ENCODE measurements at places on chromosomes 6 and 20.

- DNase-seq = no peak
These were observed 112.0 kb upstream of the SIRPA start for GRCh38 chr20:1783245-1783644.

GRCh38 chr20:58397429-58397828 lies 8.4 kb downstream of the VAPB start:
- no peak for DNase-seq

- no peak for DNase-seq
These were observed 95.9 kb downstream of the BMP2 start for GRCh38 chr20:6863355-6863754.

DNA sequence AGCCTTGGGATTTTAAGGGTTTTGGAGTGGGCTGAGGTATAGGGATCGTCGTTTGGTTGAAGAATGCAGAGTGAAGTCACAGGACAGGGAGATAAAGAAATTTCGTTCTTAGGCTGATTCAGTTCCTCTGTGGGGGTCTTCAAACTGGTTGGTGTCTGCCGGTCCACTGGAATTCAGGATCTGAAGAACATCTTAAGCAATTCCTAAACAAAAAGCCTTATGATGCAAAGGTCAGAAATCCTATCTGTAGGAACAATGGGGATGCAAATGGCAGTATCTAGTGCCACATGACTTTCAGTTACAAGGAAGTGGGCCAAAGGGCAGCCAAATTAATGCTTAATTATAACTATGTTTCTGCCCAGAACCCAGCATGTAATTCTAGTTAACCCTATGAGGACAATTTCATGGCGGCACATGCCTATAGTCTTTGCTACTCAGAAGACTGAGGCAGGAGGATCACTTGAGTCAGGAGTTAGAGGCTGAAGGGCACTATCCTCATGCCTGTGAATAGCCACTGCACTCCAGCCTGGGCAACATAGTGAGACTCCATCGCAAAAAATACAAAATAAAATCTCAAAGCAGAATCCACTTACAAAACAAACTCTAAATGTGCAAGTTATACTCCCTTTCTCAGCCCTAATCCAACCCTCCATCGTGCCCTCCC lies 4.6 kb upstream of the SLC2A10 start:
- DNase-seq = no peak

DNA sequence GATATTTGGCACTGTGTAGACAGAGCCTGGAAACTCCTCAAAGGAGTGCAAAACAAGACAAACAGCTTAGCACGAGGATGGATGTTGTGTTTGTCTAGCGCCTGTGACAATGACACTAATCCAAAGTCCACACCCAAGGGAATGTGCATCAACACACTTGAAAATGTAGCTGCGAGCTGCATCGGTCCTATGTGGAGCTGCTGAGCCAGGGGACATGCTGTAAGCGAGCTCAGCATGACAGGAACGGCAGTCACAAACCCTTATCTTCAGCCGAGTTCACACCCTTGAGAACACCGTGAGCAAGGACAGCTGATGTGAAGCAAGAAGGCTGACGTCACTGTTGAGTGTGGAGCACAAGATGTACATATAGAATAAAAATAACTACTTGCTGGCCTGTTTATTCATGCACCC lies 684.3 kb downstream of the QKI start:
- DNase-seq = no peak

DNA sequence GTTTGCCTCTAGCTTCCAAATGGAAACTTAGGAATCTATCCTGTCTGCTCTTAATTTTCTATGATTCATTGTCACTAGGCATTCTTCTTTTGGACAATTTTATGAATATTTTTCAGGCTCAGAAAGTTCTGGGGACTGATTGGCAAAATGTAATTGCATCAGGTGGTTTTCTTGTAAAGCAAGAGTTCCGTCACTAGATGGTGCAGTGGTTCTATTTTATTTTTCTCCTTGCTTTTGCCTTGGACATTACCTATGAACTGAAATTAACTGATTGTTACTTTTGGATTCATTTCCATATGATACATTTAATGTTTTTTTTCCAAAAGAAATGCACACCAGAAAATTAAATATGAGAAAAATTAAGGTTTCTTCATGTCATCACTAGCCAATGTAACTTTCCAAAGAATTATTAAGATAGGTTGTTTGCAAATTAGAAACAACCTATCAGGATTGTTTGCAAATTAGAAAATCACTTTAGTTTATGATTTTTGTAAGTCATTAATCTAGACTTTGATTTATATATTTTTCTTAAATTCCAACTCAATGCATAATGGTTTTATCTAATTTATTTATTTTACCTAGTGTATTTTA lies 48.0 kb downstream of the TMEM170B start:
- peak; percentile 14 for DNase-seq

DNA sequence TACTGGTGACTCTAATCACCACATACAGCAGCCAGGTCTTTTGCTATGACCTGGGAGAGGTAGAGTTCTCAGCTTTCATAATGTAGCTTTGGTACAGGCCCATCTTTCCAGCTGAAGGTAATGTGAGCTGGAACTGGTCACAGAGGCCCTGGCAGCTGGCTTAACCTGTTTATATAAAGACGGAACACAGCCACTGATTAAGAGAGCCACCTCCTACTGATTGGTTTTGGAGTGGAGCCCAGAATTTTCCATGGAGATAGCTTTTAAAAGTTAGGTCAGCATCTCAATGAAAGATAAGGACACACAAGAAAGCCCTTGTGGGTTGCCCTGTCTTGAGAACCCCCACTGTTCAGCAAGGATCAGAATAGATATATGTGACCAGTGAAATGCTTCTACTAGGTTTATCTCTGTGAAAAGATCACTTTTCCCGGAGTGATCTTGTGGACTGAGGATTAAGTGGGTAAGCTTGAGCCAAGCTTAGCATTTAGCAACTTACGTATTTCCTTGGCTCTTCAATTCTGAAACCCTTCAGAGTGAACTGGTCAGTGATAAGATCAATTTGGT lies 213.7 kb upstream of the CITED2 start:
- DNase-seq = no peak

DNA sequence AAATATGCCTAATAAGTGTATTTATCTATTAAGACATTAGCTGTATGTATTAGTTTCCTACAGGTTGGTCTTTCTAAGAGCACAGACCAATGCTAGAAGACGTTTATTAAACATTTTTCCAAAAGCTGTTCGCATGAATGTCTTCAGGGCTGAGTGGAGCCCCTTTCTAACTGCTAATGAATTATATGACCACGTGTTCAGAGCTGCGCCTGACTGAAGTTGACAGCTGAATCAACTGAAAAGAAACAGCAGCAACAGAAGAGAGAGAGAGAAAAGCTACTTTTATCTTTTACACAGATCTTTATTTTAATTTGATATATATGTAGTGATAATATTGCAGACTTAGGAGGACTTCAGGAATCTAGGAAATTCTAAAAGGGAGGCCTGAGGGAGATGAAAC lies 75.2 kb upstream of the ARID1B start:
- DNase-seq = no peak

GRCh38 chr6:158868122-158868480 lies 48.9 kb upstream of the EZR start:
- DNase-seq = no peak

DNA sequence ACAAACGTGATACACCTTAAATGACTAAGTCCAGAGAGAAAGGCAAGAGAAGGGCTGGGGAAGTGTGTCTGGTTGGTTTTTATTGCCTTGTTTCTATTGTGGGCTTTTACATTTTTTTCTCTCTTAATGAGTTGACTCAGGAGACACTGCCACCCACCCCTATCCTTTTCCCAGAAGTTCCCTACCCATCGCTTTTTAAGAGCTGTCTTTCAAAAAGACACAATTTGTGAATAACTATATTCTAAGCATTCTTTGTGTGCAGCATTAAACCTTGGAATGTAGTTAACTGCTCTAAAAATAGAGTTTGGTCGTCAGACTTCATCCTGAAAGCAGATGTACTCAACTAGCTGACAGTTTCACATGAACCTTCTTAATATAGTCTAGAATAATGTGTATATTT lies 174.9 kb downstream of the ISM1 start:
- no peak for DNase-seq

DNA sequence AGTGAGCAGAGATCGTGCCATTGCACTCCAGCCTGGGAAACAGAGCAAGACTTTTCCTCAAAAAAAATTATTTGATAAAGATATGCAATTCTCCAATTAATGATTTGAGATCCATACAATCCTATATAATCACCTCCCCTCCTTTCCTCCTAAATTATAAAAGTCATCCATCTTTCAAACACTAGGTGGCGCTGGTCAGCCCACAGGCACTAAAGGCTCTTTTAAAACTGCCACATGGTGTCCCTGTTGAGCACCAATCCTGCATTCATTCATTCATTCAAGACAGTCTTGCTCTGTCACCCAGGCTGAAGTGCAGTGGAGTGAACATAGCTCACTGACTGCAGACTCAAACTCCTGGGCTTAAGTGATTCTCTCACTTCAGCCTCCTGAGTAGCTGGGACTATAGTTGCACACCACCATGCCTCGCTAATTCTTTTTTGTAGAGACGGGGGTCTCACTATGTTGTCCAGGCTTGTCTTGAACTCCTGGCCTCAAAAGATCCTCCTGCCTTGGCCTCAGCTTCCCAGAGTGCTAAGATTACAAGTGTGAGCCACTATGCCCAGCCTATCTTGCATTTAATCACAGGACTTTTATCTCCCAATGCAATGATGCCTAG lies 58.7 kb upstream of the SLC2A12 start:
- peak; percentile 0 for DNase-seq
